Mammary epithelial cell (primary cell): ENCODE measurements at places on chromosomes 3 and 15. TPM values are rescaled to one million over a fixed set of nuclear protein-coding genes. Genes with fewer than 3 reads are reported as not detected.

MUSTN1 gene
- polyA plus RNA-seq = 0.18 TPM

IQCH gene
- polyA plus RNA-seq = 1.0 TPM

IQCB1 gene
- polyA plus RNA-seq = 8.0 TPM

RASL12 gene
- polyA plus RNA-seq = 0.09 TPM

ABCF3 gene
- polyA plus RNA-seq = 47.4 TPM

CPNE9 gene
- not detected for polyA plus RNA-seq

GOLGA6B gene
- polyA plus RNA-seq = not detected

CACNA1D gene
- polyA plus RNA-seq = 0.26 TPM

C15orf62 gene
- 0.05 TPM for polyA plus RNA-seq

SHQ1 gene
- 12.4 TPM for polyA plus RNA-seq

INTS14 gene
- 39.5 TPM for polyA plus RNA-seq

ACKR2 gene
- 0.19 TPM for polyA plus RNA-seq

AHSG gene
- polyA plus RNA-seq = 0.94 TPM

LRRK1 gene
- polyA plus RNA-seq = 7.7 TPM

LDHAL6B gene
- polyA plus RNA-seq = not detected

GP5 gene
- polyA plus RNA-seq = not detected

DUT gene
- 60.7 TPM for polyA plus RNA-seq

SLC15A2 gene
- 0.29 TPM for polyA plus RNA-seq

SLC12A8 gene
- polyA plus RNA-seq = 7.5 TPM

UQCRC1 gene
- polyA plus RNA-seq = 654 TPM

TP63 gene
- polyA plus RNA-seq = 144 TPM

PSMA4 gene
- polyA plus RNA-seq = 246 TPM

ZNF860 gene
- 4.4 TPM for polyA plus RNA-seq

CIDEC gene
- 0.06 TPM for polyA plus RNA-seq

P2RY12 gene
- polyA plus RNA-seq = not detected

PCOLCE2 gene
- polyA plus RNA-seq = 2.9 TPM

THBS1 gene
- 909 TPM for polyA plus RNA-seq

IGF2BP2 gene
- 6.1 TPM for polyA plus RNA-seq

CYB561D2 gene
- polyA plus RNA-seq = 24.4 TPM

ISG20 gene
- 7.9 TPM for polyA plus RNA-seq

PEX11A gene
- polyA plus RNA-seq = 4.9 TPM

SLC24A5 gene
- polyA plus RNA-seq = not detected

TGM4 gene
- polyA plus RNA-seq = 1.6 TPM

PLCB2 gene
- 0.97 TPM for polyA plus RNA-seq

CLDN16 gene
- polyA plus RNA-seq = 0.08 TPM

PRR23E gene
- not detected for polyA plus RNA-seq

CD200 gene
- polyA plus RNA-seq = 4.2 TPM

SERINC4 gene
- polyA plus RNA-seq = 0.11 TPM

EPHB1 gene
- 0.03 TPM for polyA plus RNA-seq

SCN11A gene
- not detected for polyA plus RNA-seq

CHRFAM7A gene
- not detected for polyA plus RNA-seq

FAM107A gene
- not detected for polyA plus RNA-seq

ANKUB1 gene
- 0.15 TPM for polyA plus RNA-seq

HTR3E gene
- polyA plus RNA-seq = not detected

MST1 gene
- polyA plus RNA-seq = 5.5 TPM

NEK10 gene
- polyA plus RNA-seq = 0.62 TPM

BCL6 gene
- 3.9 TPM for polyA plus RNA-seq
